ENCODE measurements at places on chromosomes 16 and 17.

GRCh38 chr17:7885367-7886226, 3.0 kb upstream of the CHD3 start:
- H3K4me3 ChIP-seq, result peak overlapping the region; percentile 60
- peaks cover 14% of the 10 kb centered on the region for H3K4me1 ChIP-seq
- no peaks in the 10 kb centered on the region for H3K27me3 ChIP-seq
- H3K27ac ChIP-seq, result peak overlapping the region; percentile 78

DNA sequence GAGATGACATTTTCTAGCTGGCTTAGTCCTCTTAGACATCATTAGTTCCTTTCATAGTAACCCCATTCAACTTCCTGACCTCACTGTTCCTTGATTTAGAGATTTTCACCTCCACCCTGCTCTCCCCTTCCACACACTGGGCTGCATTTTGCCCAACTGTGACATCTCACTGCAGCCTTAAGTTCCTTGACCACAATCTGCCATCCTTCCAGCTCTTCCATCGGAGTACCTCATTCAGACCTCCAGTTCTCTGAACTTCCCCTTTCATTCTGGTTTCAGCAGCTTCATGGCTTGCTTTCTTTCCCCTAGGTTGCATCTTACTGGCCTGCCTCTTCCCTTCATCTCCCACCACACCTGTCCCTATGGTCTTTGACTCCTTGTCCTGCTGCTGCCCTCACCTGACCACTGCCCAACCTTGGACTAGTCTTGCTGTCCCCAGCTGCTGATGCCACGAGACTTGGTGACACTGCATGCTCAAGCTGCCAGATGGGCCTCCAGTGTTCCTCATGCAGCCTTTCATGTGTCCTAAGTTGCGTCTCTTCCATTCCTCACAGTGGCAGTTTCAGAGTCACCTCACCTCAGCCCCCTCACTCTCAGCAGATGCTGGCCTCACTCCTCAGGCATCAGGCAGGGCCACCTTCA, 40.8 kb downstream of the NUP88 start:
- peaks cover 65% of the 10 kb centered on the region for H3K36me3 ChIP-seq
- no peaks in the 10 kb centered on the region for H3K4me1 ChIP-seq
- DNase-seq, result no peak
- no peaks in the 10 kb centered on the region for H3K27me3 ChIP-seq

DNA sequence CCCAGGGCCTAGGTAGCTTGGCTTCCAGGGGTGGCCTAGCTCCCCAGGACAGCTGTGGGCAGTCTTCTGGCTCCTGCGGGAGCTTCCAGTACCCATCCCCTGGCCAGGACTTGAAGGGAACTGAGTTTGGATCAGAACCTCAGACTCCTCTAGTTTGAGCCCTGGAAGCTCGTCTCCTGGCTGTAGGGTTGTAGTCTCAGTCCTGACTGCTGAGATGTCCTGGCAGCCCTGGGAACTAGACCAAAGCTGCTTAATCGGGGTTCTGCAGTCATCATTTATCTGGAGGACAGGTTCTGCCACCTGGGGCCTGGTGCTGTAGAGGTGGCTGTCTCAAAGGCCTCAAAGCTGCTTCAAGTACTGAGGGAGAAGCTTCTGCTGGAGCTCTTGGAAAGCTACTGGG, 163.7 kb downstream of the WSCD1 start:
- peaks cover 10% of the 10 kb centered on the region for H3K27me3 ChIP-seq
- H3K27ac ChIP-seq, result no peak overlapping the region
- no peak for DNase-seq

DNA sequence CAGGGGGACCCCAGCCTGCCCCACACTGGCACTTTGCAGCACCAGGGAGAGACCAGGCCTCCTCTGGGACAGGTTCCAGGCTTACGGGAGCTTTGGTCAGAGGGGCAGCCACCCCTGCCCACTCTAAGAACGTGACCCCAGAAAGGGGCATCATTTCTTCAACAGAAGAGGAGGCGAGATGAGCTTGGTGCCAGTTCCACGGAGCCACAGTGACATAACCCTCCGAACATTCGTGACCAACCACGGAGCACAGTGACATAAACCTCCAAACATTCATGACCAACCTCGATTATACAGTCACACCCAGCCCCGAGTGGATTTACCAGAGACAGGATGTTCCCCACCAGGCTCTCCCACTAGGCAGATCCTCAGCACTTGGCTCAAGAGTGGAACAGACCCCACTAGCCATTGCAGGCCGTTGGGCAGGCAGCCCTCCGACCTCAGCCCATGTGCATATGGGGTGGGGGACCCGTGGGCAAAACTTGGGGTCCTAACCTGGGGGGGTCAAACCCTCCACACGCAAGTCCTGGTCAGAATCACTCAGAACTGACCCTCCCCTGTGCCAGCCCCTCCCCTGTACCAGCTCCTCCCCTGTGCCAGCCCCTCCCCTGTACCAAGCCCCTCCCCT, 112.9 kb downstream of the METRNL start:
- H3K4me3 ChIP-seq, result no peak overlapping the region
- no peaks in the 10 kb centered on the region for H3K36me3 ChIP-seq
- peaks cover 47% of the 10 kb centered on the region for H3K27me3 ChIP-seq
- no peak overlapping the region for H3K27ac ChIP-seq

DNA sequence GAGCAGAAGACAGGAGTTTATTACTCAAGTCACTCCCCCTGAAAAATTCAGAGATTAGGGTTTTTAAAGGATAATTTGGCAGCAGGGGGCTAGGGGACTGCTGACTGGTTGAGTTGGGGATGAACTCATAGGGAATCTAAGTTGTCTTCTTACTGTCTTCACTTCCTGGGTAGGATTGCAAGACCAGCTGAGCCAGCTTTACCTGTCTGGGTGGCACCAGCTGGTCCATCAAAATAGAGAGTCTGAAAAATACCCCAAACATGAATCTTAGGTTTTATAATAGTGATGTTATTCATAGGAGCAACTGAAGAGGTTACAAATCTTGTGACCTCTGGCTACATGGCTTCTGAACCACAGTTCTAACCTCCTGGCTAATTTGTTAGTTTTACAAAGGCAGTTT, 157.9 kb downstream of the PPM1E start:
- no peak overlapping the region for H3K27ac ChIP-seq
- H3K4me3 ChIP-seq, result no peak overlapping the region
- no peaks in the 10 kb centered on the region for H3K36me3 ChIP-seq
- H3K4me1 ChIP-seq, result no peaks in the 10 kb centered on the region
- no peaks in the 10 kb centered on the region for H3K27me3 ChIP-seq

- peaks cover 20% of the 10 kb centered on the region for H3K36me3 ChIP-seq
- H3K27ac ChIP-seq, result peak overlapping the region; percentile 29
- DNase-seq, result no peak
- no peak overlapping the region for H3K4me3 ChIP-seq
Observed at GRCh38 chr17:38317081-38317480, 20.1 kb downstream of the MRPL45 start.

GRCh38 chr17:47281216-47281615, 27.6 kb downstream of the ITGB3 start:
- H3K4me1 ChIP-seq, result peaks cover 5% of the 10 kb centered on the region
- no peak for DNase-seq

- no peaks in the 10 kb centered on the region for H3K36me3 ChIP-seq
- peaks cover 15% of the 10 kb centered on the region for H3K4me1 ChIP-seq
- peaks cover 16% of the 10 kb centered on the region for H3K27me3 ChIP-seq
- DNase-seq, result no peak
- no peak overlapping the region for H3K27ac ChIP-seq
- H3K4me3 ChIP-seq, result no peak overlapping the region
Observed at GRCh38 chr16:73126525-73126853, 78.6 kb upstream of the ZFHX3 start.

DNA sequence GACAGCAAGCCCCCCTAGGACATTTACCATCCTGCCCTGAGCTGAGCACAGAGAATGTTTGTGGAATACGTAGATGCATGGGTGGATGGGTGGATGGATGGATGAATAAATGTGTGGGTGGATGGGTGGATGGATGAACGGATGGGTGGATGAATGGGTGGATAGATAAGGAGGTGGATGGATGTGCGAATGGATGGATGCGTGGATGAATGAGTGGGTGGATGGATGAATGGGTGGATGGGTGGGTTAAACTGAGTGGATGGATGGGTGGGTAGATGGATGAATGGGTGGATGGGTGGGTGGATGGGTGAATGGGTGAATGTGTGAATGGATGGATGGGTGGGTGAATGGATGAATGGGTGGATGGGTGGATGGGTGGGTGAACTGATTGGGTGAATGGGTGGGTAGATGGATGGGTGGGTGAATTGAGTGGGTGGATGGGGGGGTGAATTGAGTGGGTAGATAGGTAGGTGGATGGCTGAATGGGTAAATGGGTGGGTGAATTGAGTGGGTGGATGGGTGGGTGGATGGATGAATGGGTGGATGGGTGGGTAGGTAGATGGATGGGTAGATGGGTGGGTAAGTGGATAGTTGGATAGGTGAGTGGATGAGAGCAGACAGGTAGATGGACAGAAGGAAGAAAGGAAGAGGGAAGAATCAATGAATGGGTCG, 5.2 kb downstream of the TMC6 start:
- H3K4me3 ChIP-seq, result peak overlapping the region; percentile 88
- no peak for DNase-seq
- H3K27me3 ChIP-seq, result no peaks in the 10 kb centered on the region
- peaks cover 64% of the 10 kb centered on the region for H3K4me1 ChIP-seq
- peak overlapping the region; percentile 82 for H3K27ac ChIP-seq

GRCh38 chr16:80466024-80466987, 74.5 kb upstream of the DYNLRB2 start:
- H3K4me3 ChIP-seq, result no peak overlapping the region
- no peaks in the 10 kb centered on the region for H3K36me3 ChIP-seq
- no peaks in the 10 kb centered on the region for H3K4me1 ChIP-seq

DNA sequence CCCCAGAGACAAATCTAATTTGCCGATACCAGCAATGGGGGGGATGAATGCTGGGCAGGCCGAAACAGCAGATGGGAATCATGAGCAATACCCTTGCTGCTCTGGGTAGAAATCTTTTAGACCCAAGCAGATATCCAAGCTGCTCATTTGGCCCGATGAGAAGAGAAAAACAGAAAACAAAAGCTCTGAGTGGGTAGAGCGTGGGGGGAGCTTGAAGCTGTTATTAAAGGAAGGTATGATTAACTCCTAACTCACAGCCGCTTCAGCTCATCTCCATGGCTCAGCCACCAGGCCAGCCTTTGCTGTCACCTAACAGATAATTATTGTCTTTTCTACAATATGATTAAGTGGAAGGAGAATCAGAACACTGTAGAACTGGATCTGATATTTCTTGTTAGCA, 58.3 kb downstream of the VPS35L start:
- H3K4me3 ChIP-seq, result no peak overlapping the region
- no peaks in the 10 kb centered on the region for H3K4me1 ChIP-seq
- H3K36me3 ChIP-seq, result peaks cover 27% of the 10 kb centered on the region
- no peaks in the 10 kb centered on the region for H3K27me3 ChIP-seq

GRCh38 chr17:45775148-45775547, 9.0 kb upstream of the CRHR1 start:
- H3K27ac ChIP-seq, result no peak overlapping the region
- no peaks in the 10 kb centered on the region for H3K36me3 ChIP-seq
- no peak overlapping the region for H3K4me3 ChIP-seq
- DNase-seq, result no peak
- peaks cover 85% of the 10 kb centered on the region for H3K27me3 ChIP-seq

GRCh38 chr17:1060991-1061390, 64.1 kb downstream of the TIMM22 start:
- no peak overlapping the region for H3K27ac ChIP-seq
- peaks cover 40% of the 10 kb centered on the region for H3K36me3 ChIP-seq
- no peaks in the 10 kb centered on the region for H3K27me3 ChIP-seq

- no peaks in the 10 kb centered on the region for H3K36me3 ChIP-seq
- no peaks in the 10 kb centered on the region for H3K27me3 ChIP-seq
- no peak overlapping the region for H3K27ac ChIP-seq
- no peak for DNase-seq
- no peaks in the 10 kb centered on the region for H3K4me1 ChIP-seq
Observed at GRCh38 chr17:71472809-71473789, 647.7 kb upstream of the SOX9 start.

DNA sequence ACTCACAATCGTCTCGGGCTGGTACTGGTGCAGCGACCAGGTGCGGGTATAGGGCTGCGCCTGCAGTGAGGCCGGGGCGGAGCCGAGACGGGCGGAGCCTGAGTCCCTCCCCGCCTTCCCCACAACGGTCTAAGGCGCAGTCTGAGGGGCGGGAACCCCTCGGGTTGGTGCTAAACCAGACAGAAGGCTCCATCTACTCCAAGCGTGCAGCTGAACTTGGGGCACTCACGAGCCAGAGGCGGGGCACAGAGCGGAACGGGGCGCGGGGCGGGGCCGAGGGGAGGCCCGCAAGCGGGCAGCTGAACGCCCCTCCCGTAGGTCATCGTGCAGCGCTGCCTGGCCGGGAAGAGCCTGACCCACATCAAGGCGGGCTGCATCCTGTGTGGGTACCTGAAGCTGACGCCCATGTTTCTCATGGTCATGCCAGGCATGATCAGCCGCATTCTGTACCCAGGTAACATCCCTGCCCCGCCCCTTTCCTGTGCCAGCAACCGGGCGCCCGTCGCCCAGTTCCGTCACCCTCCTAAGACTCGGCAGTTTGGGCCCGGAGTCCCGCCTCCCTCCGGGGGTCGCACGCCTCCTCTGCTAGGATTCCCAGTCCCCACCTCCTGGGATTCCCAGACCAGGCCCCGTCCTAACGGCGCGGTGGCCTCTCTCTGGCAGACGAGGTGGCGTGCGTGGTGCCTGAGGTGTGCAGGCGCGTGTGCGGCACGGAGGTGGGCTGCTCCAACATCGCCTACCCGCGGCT, 5.0 kb downstream of the SLC5A2 start:
- H3K27me3 ChIP-seq, result peaks cover 49% of the 10 kb centered on the region
- H3K4me3 ChIP-seq, result peak overlapping the region; percentile 78
- DNase-seq, result peak; percentile 80
- peaks cover 3% of the 10 kb centered on the region for H3K36me3 ChIP-seq

GRCh38 chr17:49590874-49591273, 15.2 kb downstream of the NXPH3 start:
- no peak overlapping the region for H3K4me3 ChIP-seq
- no peaks in the 10 kb centered on the region for H3K27me3 ChIP-seq
- DNase-seq, result no peak

DNA sequence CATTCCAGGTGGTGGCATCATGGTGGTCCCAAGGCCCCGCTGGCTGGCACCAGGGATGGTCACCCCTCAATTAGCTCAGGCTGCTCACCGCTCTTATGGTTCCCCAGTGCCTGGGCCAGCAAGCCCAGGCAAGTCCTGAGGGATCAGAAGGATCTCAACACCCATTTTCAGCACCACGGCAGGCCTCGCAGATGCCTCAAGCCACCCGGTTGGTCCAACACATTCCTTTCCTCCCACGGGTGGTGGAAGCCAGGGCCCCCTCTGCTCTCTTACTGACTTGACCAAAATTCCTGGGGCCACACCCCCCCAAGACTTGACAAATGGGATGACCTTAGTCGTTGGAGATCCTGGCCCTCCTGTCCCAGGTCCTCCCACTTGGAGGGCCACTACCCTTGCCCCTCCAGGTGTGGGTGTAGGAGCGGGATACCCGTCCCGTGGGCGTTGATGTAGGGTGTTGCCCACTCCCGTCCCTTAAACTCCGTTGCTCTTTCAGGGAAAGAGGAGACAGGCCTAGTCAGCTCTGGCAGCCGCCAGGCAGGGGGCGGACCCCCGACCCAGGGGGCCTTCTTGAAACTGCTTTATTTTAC, 5.9 kb downstream of the ZNF205 start:
- peaks cover 50% of the 10 kb centered on the region for H3K27me3 ChIP-seq
- no peak overlapping the region for H3K4me3 ChIP-seq
- H3K36me3 ChIP-seq, result no peaks in the 10 kb centered on the region

- peaks cover 16% of the 10 kb centered on the region for H3K27me3 ChIP-seq
- H3K4me1 ChIP-seq, result no peaks in the 10 kb centered on the region
- no peak for DNase-seq
- H3K36me3 ChIP-seq, result no peaks in the 10 kb centered on the region
- no peak overlapping the region for H3K27ac ChIP-seq
- H3K4me3 ChIP-seq, result no peak overlapping the region
Observed at GRCh38 chr17:20114466-20114865, 105.3 kb downstream of the SPECC1 start.

Measured in activated naive CD4-positive, alpha-beta T cell treated with anti-CD3 and anti-CD28 coated beads, Interleukin-2, amount 10 ng/mL, durations not matched to agents 7 days and 5 days (primary cell).